ENCODE measurements at places on chromosomes 7 and 10.

DNA sequence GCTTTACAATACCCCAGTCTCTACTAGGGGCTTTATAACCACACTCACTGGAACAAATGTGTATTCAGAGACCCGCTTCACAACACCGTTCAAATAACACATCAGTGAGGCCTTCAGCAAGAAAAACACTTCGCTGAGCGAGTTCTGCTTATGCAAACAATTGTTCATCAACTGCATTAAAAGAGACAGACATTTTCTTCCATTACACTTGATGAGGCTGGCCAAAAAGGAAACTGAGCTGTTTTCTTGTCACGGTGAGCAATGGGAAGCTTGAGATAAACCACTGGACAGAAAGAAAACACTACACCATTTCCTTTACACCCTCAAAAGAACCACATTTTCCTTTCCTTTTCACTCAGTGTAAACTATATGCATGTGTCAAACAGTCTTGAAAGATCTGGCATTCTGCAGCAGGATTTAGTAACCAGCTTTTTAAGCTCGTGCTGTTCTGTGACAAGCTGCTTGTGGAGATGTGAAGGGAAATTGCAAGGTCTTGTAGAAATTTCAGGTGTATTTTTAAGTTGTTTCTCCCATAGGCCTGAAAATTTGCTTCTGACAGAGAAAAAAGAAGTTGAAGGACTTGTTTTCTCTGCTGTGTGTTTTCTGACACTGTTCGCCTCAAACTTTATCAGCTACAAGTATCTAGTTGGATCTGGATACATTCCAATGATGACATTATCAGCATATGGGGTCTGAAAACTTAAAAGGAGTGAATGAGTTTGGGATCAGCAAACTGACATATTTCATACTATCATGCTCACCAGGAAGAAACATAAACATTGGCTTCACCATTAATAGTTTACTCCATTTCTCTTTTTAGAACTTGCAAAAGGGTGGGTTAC lies 693.1 kb downstream of the PARD3 start:
- no peak for DNase-seq
- H3K36me3 ChIP-seq: peaks cover 26% of the 10 kb centered on the region
- peaks cover 12% of the 10 kb centered on the region for H3K4me1 ChIP-seq
- no peak overlapping the region for H3K4me3 ChIP-seq
- no peaks in the 10 kb centered on the region for H3K27me3 ChIP-seq

GRCh38 chr10:129548600-129548999 lies 81.6 kb downstream of the MGMT start:
- H3K27ac ChIP-seq: no peak overlapping the region
- no peaks in the 10 kb centered on the region for H3K27me3 ChIP-seq
- no peak overlapping the region for H3K4me3 ChIP-seq
- H3K4me1 ChIP-seq: peaks cover 12% of the 10 kb centered on the region
- no peak for DNase-seq

DNA sequence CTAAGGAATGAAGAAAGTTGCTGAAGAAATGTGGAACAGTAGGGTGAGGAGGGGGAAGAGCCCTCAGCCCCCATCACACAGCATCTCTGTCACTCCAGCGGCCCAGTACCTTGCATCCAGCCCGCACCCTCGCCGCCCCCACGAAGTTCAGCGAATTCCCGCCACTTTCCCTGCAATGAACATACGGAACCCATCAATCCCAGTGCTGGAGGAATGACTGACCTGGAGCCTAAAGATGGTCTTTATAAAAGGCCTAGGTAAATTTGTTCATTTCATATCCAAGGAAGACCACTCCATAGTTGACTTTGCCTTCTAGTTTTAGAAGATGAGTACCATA lies 779 bp upstream of the KIF5B start:
- H3K27ac ChIP-seq: peak overlapping the region; percentile 100
- no peak for DNase-seq
- H3K4me3 ChIP-seq: peak overlapping the region; percentile 91
- H3K36me3 ChIP-seq: no peaks in the 10 kb centered on the region

DNA sequence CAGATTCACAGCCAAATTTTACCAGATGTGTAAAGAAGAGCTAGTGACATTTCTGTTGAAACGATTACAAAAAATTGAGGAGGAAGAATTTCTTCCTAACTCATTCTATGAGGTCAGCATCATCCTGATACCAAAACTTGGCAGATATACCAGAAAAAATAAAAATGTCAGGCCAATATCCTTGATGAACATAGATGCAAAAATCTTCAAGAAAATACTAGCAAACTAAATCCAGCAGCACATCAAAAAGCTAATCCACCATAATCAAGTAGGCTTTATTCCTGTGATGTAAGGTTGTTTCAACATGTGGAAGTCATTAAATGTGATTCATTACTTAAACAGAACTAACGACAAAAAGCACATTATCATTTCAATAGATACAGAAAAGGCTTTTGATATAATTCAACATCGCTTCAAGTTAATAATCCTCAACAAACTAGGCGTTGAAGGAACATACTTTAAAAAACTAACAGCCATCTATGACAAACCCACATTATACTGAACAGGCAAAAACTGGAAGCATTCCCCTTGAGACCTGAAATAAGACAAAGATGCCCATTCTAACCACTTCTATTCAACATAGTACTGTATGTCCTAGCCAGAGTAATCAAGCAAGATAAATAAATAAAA lies 807.7 kb upstream of the ZWINT start:
- no peaks in the 10 kb centered on the region for H3K36me3 ChIP-seq
- no peak overlapping the region for H3K27ac ChIP-seq
- no peak overlapping the region for H3K4me3 ChIP-seq
- H3K4me1 ChIP-seq: no peaks in the 10 kb centered on the region
- no peaks in the 10 kb centered on the region for H3K27me3 ChIP-seq

- H3K27ac ChIP-seq: no peak overlapping the region
- no peak for DNase-seq
- H3K4me1 ChIP-seq: peaks cover 39% of the 10 kb centered on the region
- H3K4me3 ChIP-seq: no peak overlapping the region
These were observed 1.8 kb upstream of the KCP start for GRCh38 chr7:128912281-128912680.

DNA sequence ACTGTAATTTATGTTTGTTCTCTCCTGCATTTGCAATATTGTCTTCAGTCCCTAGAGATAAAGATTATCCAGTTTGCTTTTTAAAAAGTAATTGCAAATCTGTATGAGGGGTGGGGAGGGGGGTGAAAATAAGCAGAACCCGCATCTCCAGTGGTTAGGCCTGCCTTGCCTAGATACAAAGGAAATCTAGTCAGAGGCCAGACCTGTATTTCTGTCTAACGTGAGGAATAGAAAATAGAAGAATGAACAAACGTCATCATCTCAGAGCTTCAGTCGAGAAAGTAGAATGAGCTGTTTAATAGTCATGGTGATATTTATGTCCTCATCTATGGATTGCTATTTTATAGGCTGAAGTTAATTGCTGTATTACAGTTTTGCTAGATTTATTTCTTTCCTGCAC lies 284.2 kb downstream of the BICC1 start:
- no peaks in the 10 kb centered on the region for H3K4me1 ChIP-seq
- H3K27ac ChIP-seq: no peak overlapping the region
- no peak for DNase-seq
- H3K27me3 ChIP-seq: no peaks in the 10 kb centered on the region
- H3K36me3 ChIP-seq: no peaks in the 10 kb centered on the region
- no peak overlapping the region for H3K4me3 ChIP-seq

DNA sequence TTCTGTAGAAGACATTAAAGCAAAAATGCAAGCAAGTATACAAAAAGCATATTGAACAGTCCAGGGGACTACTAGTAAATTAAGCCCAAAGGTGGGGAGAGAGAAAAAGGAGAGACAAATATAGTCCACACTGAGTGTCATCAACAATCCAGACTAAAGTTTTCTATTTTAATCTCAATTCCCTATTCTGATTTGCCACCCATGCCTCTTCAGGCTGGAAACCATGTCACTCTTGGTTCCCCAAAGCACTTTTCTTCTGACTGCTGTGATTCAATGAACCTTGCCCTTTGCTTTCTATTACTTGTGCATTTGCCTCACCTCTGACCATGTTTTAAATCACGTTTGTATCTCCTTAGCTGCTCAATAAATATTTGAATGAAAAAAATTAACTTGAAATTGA lies 95.3 kb upstream of the AOAH start:
- no peak overlapping the region for H3K27ac ChIP-seq
- H3K36me3 ChIP-seq: no peaks in the 10 kb centered on the region
- no peaks in the 10 kb centered on the region for H3K27me3 ChIP-seq
- no peak overlapping the region for H3K4me3 ChIP-seq

GRCh38 chr7:91242097-91242844 lies 22.0 kb upstream of the FZD1 start:
- no peak for DNase-seq
- H3K27me3 ChIP-seq: no peaks in the 10 kb centered on the region
- no peaks in the 10 kb centered on the region for H3K36me3 ChIP-seq
- no peak overlapping the region for H3K27ac ChIP-seq
- H3K4me1 ChIP-seq: peaks cover 9% of the 10 kb centered on the region

DNA sequence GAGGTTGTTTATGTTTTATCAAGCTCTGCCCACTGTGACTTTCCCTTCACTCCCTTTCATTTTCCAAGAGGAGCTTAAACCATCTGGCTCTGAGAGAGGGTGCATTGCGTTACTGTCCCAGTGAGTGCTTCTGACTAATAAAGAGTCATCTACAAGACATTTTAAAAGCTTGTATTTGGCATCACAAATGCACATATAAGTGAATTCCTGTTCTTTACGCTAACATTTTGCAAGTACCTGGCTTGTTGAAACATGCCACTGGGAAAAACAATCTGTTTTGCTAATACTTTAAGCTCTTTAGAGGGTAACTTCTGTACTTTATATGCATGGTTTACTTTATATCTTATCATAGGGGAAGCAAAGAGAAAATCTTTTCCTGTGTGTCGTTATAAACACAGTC lies 534.6 kb upstream of the POM121L12 start:
- no peak overlapping the region for H3K27ac ChIP-seq
- H3K27me3 ChIP-seq: no peaks in the 10 kb centered on the region
- no peak overlapping the region for H3K4me3 ChIP-seq
- H3K4me1 ChIP-seq: no peaks in the 10 kb centered on the region

- H3K27me3 ChIP-seq: no peaks in the 10 kb centered on the region
- DNase-seq: no peak
- H3K36me3 ChIP-seq: no peaks in the 10 kb centered on the region
- H3K27ac ChIP-seq: peak overlapping the region; percentile 58
- H3K4me3 ChIP-seq: no peak overlapping the region
These were observed 31.8 kb upstream of the FAM133B start for GRCh38 chr7:92622030-92622429.

GRCh38 chr10:3396116-3396515 lies 223.5 kb upstream of the PITRM1 start:
- H3K4me1 ChIP-seq: no peaks in the 10 kb centered on the region
- no peaks in the 10 kb centered on the region for H3K36me3 ChIP-seq
- no peak for DNase-seq
- H3K4me3 ChIP-seq: no peak overlapping the region
- H3K27ac ChIP-seq: no peak overlapping the region
- no peaks in the 10 kb centered on the region for H3K27me3 ChIP-seq

DNA sequence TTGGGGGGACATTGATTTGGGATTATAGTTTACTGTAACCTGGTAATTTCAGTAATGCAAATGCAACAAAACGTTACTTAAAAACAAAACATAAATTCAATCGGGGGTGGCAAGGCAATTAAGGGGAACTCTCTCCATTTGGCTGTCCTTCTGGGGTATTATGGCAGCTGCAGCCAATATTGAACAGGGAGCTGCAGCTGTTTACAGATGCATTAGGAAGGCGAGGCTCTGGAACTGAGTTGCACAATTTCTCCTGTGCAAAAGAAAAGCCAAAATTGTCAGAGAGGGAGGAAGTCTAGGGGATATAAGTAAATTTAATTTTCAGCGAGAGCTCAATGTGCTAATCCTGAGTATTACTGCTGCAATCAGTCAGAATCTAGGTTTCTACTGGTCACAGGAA lies 36.1 kb downstream of the NEUROD6 start:
- no peaks in the 10 kb centered on the region for H3K36me3 ChIP-seq
- no peak overlapping the region for H3K4me3 ChIP-seq
- H3K27me3 ChIP-seq: no peaks in the 10 kb centered on the region
- no peak overlapping the region for H3K27ac ChIP-seq
- no peaks in the 10 kb centered on the region for H3K4me1 ChIP-seq

DNA sequence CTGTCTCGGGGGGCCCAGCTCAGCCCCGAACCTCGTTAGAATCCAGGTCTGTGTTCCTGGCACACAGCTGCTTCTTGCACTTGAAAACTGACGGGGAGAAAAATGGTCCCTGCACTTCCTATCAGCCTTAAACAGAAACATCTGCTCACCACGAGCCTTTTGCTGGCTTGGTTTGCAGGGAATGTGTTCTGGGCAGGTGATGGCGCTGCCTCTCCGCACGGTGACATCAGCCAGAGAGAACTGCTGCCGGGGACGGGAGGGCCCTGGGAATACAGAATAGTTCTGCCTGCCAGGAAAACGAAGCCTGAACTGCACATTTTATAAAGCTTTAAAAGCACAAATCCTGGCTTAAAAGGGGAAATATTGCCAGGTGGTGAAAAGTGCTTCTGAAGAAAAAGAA lies 622.5 kb downstream of the TYW1 start:
- H3K4me3 ChIP-seq: no peak overlapping the region
- H3K36me3 ChIP-seq: no peaks in the 10 kb centered on the region
- no peaks in the 10 kb centered on the region for H3K27me3 ChIP-seq
- no peak for DNase-seq

- H3K27me3 ChIP-seq: no peaks in the 10 kb centered on the region
- no peaks in the 10 kb centered on the region for H3K36me3 ChIP-seq
- H3K4me3 ChIP-seq: no peak overlapping the region
- peak overlapping the region; percentile 68 for H3K27ac ChIP-seq
These were observed 165.4 kb downstream of the GLI3 start for GRCh38 chr7:42071372-42072261.

- H3K4me1 ChIP-seq: peaks cover 7% of the 10 kb centered on the region
- no peak for DNase-seq
- no peak overlapping the region for H3K27ac ChIP-seq
- H3K4me3 ChIP-seq: no peak overlapping the region
- H3K27me3 ChIP-seq: no peaks in the 10 kb centered on the region
These were observed 2.1 kb downstream of the CLDN15 start for GRCh38 chr7:101235522-101235921.

- no peaks in the 10 kb centered on the region for H3K36me3 ChIP-seq
- H3K27ac ChIP-seq: no peak overlapping the region
- H3K4me1 ChIP-seq: peaks cover 14% of the 10 kb centered on the region
- no peak for DNase-seq
- H3K27me3 ChIP-seq: no peaks in the 10 kb centered on the region
- peak overlapping the region; percentile 42 for H3K4me3 ChIP-seq
These were observed 4.7 kb downstream of the NEUROD6 start for GRCh38 chr7:31335884-31336201.

Data from esophagus squamous epithelium (tissue), 5 donors.